Right ventricle myocardium superior (tissue), 1 donor: ENCODE measurements at places on chromosomes 5 and 9. TPM values are rescaled to one million over a fixed set of nuclear protein-coding genes. Genes with fewer than 3 reads are reported as not detected.

The QRFP gene
- not detected for total RNA-seq

DNA sequence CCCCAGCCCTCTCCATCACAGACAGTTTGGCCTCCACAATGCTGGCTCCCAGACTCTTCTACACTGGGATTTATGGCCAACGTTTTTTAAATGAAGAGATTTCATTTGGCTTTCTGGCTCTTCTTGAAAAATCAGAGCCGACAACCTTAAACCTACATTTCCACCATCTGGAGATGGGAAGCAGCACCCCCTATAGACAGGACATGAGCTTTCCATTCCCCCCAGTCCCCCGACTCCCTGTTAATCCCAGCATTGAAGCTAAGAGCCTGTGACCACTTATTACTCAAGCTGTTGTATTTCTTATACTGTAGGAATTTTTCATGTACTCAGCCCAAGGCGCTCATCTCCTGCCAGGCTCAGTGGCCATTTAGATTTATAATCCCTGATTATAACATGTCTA lies 34.0 kb upstream of the AFAP1L1 start:
- no peak for DNase-seq

GRCh38 chr9:37999588-38000189 lies 69.3 kb downstream of the SHB start:
- no peak for DNase-seq

GRCh38 chr5:126540631-126541030 lies 54.4 kb downstream of the ALDH7A1 start:
- no peak for DNase-seq

DNA sequence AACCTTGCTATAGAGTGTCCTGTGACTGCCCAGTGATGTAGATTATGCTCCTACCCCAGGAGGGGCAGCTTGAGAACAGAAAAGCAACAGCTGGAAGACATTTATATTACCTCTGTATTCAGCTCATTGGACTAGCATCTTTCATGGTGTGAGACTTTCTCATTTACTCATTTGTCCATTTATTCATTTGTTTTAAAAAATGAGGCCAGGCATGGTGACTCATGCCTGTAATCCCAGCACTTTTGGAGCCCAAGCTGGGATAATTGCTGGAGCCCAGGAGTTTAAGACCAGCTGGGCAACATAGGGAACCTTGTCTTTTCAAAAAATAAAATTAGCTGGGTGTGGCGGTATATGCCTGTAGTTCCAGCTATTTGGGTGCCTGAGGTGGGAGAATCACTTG lies 130.0 kb upstream of the LHFPL2 start:
- no peak for DNase-seq

DNA sequence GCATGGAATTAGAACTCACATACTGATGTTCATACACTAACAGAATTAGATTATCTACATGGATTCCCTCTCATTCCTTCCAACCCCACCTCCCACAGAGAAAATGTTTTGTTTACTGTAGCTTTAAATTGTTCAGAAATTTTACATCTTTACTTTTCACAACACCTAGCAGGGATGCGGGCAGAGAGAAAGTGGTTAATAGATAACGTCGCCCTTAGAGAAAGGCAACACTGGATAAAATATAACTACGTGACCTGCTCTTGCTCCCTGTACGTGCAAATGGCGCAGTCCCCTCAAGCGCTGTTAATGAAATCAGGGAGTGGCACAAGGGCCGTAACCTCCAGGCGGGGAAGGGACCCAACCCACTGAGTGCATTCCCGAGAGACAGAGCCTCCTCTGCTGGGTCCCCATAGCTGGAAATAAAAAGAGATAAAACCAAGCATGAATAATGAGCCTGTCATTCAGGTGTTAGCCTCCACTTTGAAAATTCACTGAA lies 125.3 kb upstream of the DAPK1 start:
- DNase-seq, result no peak

DNA sequence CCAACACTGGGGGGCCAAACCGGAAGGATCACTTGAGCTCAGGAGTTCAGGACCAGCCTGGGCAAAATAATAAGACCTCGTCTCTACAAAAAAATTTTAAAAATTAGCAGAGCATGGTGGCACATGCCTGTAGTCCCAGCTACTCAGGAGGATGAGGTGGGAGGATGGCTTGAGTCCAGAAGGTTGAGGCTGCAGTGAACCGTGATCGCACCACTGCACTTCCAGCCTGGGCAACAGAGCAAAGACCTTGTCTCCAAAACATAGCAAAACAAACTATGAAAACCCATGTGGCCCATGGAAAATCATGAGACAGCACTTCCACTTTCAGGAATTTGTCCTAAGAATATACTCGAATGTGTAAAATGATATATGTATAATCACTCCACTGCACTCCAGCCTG lies 6.1 kb downstream of the SETX start:
- no peak for DNase-seq

DNA sequence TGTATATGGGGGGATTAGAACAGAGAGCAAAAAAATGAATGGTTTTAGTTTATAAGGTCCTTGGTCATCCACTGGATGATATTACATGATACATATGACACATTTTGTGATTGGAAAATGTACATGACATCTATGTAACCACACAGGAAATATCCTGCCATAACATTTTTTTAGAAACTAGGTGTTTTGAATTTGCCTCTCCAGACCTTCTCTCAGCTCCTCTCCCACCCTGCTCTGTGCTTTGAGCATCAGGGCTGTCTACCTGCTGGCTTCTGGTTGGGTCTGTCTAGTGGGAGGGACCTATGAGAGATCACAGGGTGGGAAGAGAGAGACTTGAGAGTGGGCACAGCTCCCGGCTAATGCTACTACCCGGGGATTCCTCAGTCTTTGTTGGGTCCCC lies 24.4 kb downstream of the AKNA start:
- DNase-seq, result no peak

GRCh38 chr5:168023191-168023590 lies 268.3 kb upstream of the WWC1 start:
- peak; percentile 85 for DNase-seq

GRCh38 chr9:93902051-93902779 lies 52.9 kb downstream of the BARX1 start:
- DNase-seq, result peak; percentile 14

DNA sequence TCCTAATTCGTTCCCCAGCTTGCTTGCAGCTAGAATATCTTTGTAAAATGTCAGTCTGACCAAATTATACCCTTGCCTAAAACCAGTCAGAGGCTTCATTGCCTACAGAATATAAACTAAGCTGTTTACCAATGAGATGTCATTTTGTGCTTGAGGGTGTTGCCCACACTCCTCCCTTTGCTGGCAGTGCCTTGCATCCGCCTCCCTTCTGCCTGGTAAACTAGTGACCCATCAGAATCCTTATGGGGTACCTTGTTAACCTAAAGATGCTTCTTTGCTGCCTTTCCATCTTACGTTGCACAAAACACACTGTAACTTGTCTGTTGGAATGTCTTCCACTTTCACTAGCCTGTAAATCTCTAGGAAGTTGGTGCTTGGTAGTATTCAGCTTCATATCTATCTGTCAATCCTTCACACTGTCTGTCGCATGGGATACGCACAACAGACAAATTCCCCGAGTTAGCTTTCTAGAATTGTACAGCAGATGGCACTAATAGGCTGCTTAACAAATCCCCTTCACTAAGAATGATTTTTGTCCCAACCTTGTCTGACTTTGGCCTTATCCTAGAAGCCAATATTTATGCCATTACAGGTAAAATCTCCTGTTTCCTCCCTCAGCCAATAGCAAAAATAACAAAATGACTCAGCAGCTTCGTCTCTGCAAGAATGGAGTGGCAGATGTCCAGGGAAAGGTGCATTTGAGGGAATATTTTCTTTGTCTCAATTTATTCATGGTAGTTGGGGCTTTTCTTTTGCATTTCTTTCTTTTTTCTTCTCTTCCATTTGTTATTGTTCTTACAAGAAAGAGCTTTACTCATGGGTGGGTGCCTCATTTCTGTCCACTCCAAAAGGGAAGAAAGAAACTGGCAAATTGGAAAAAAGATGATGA lies 3.0 kb downstream of the NUDT2 start:
- DNase-seq, result no peak

DNA sequence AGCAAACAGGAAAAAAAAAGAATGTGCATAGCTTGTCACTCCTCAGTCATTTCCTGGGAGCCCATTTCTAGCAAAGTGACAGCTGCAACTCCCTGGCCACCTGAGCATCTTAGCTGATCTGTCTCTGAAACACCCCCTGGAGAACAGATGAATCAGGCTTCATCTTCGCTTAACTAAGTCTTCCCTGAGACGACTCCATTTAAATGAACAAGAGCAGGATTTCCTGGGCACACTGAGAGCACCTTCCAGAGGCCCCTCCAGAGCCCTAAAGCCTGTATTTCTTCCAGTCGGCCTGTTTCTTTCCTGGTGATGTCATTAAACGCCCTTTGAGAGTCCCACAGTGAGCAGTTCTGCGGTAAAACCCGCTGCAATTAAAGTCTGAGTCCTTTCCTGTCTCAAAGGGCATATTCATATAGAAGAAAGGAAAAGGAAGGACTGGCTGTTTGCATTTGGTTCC lies 13.9 kb downstream of the TGFBI start:
- no peak for DNase-seq

- no peak for DNase-seq
Observed at GRCh38 chr5:59246145-59246869, 647.2 kb downstream of the PDE4D start.
